ENCODE measurements at places on chromosomes 1 and 21.
A peak's percentile ranks its signal among the peaks of the same experiment; 100 is the strongest.

GRCh38 chr1:91503332-91503900, 2.8 kb downstream of the CDC7 start:
- DNase-seq: no peak

DNA sequence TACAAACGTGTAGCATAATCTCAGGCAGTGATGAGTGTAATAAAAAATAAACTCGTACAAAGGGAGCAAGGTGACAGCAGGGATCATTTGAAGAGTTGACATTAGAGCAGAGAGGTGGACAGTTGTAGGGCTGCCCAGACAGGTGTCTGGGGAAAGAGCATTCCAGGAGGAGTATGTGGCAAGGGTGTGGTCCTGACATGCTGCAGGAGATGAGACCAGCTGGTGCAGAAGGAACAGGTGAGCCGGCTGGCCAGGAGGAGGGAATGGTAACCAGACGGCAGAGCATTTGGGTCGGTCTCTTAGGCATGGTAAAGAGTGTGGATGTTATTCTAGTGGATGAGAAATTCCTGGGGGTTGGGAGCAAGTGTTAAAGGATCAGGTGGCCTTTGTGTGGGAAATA, 306.3 kb downstream of the LMX1A start:
- DNase-seq: no peak

DNA sequence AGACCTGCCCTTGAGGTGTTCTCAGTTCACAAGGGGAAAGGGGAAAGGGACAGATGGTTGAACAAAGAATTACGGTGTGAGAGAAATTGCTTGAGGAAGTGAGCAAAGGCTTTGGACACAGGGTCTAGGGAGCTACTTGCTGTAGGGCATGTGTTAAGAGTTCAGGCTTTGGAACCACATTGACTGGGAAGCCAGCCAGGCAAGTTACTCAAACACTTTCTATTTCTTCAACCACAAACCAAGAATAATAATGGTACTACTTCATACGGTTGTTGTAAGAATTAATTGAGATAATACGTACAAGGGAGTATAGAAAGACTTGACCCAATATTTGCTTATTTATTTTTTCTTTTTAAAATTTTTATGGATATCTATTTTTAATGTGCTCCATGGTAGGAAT, 26.6 kb downstream of the AK4 start:
- DNase-seq: peak; percentile 81

DNA sequence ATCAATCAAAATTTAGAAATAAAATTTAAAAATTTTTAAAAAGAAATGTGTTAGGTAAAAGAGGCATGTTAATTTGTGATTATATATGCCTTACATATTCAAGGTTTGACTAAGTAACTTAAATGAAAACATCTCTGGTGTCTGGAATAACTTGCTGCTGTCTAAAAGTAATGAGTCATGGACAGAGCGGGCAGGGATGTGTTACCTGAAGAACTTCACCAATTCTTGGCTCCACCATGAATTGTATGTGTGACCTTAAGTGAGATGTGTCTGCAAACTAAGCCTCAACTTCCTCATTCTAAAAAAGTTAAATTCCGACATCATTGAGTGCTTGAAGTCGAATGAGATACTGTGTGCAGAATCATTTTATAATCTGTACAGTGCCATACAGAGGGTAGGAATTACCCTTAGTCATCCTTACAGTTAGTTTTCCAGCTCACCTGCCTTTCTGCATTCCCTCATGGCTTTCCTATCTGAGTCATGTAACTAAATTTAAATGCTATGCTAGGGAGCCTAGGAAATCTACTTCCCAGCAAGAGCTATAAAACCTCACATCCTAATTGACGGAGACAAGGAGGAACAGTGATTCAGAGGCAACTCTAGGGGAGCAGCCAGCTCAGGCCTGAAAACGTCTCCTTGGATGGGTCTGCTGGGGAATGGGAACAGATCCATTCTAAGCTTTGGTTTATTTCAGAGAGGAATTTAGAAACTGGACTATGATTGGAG, 100.7 kb upstream of the TSPAN2 start:
- DNase-seq: no peak

DNA sequence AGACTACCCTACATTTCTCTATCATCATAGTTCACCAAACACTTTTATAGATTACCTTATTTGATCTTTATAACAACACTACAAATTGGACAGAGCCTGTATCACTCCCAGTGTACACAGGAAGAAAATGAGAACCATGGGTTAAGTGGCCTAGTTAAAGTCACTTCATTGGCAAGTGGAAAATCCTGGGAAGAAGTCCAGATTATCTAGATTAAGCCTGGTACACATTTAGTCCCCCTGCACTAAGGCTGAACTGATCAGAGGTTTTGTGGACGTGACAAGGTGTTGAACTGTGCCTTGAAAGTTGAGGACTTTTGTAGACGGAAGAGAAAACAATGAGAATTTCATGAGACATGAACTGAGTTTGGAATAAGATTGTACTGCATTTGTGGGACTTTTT, 7.5 kb upstream of the USH2A start:
- no peak for DNase-seq

GRCh38 chr1:161287482-161288054, 22.2 kb downstream of the MPZ start:
- DNase-seq: no peak

- DNase-seq: no peak
These were observed 10.4 kb upstream of the C2CD2 start for GRCh38 chr21:41964171-41964570.

DNA sequence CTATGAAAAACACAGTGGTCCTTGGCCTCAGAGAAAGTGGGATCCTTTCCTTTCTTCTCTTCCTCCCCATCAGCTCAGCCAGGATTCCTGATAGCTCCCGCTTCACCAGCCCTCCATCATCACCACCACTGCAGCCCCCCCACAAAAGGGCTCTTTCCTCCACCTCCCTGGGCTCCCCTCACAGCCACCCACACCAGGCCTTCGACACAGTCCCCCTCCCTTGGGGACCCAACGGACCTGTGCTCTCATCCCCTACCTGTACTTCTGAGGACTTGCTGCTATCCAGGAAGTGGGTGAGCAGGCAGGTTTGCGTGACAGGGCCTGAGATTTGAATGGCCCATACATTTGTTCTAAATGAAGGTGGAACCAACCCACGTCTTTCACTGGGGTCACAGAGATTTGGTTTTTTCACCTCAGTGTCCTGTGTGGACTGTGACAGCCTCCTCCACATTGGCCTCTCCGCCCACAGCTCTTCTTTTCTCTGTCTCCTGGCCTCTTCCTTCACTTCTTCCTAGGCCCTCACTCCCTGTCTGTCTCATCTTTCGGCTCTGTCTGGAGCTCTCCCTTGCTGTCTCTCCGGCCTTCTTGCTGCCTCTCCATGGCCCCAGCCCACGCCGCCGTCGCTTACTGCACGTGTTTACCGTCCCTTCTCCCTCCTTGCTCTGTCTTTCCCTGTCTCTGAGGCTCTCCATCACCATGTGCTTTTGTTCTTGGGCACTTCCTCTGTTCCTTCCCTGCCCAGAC, 238.6 kb downstream of the FOXD2 start:
- no peak for DNase-seq

- DNase-seq: no peak
These were observed 111.1 kb downstream of the ATP1B1 start for GRCh38 chr1:169217636-169218035.

DNA sequence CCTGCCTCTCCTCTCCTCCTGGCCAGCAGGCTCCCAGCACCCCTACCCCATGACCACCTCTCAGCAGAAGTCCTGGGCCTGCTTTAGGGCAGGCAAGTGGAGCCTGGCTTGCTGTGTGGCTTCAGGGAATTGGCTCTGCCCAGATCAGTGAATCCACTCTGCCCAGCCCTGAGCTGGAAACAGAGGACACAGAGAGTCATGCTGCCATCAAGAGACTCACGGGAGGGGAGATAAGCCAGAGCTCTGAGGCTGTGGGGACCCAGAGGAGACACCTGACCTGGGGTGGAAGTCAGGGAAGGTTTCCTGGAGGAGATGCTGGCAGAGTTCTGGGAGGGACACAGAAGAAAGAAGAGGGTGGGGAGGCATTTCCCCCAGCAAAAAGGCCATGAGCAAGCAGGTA, 54.2 kb downstream of the GLIS1 start:
- no peak for DNase-seq
